Tibial artery (tissue), 4 donors: ENCODE measurements at places on chromosomes 7 and 10.

DNA sequence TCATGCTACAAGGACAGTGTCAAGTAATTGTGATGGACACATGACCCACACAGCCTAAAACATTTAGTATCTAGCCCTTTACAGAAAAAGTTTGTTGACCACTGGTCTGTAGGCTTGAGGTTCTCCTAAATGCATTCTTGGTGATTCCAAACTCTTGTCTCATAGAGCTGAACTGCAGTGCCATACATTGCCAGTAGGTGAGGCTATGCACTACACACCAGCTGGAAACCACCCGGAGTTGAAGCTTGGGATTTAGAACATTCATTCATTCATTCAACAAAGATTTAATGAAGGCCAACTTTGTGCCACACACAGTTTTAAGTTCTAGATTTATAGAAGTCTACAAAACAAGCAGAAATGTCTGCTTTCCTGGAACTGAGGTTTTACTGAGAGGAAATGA, 77.3 kb upstream of the TCF7L2 start:
- no peak for DNase-seq

GRCh38 chr10:59917922-59918321, 11.6 kb upstream of the CCDC6 start:
- DNase-seq: no peak

GRCh38 chr10:43794181-43794815, 145.6 kb upstream of the ZNF32 start:
- DNase-seq: no peak

GRCh38 chr10:97328646-97329453, 5.7 kb downstream of the FRAT2 start:
- no peak for DNase-seq

DNA sequence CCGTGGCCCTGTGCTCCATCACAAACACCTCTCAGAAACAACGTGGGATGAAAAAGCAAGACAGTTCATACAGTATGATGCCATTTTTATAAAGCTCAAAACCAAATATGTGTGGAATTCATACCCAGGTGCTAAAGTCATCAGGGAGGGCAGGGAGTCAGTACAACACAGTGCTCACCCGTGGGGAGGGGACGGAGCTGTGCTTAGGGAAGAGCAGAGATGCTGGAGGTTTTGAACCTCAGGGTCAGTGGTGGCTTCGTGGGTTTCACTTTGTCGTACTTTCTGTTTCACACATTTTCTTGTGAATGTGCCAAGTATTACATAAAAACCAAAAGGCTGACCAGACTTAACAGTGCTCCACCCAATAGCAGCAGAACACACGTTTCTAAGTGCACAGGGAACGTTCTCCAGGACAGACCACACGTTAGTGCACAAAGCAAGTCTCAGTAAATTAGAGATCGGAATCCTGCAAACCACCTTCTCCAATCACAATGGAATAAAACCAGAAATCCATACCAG, 21.2 kb downstream of the ZMIZ2 start:
- no peak for DNase-seq

DNA sequence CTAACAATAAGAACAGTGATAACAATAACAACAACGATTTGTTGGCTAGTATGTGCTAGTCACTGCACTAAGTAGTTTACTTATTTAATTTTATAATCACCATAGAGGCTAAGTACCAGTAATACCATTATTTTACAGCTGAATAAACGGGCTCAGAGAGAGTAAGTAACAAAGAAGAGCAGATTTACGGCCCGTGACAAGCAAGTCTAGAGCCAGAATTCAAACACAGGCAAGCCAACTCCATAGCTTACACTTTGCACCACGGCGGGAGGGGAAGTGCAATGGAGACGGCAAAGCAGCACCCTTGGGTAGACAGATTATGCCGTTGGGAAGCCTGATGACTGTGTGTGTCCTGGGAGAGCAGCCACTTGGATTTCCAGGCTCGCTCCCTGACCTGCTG, 1.2 kb upstream of the OR6V1 start:
- DNase-seq: no peak

GRCh38 chr10:93818086-93818485, 60.4 kb downstream of the LGI1 start:
- no peak for DNase-seq

DNA sequence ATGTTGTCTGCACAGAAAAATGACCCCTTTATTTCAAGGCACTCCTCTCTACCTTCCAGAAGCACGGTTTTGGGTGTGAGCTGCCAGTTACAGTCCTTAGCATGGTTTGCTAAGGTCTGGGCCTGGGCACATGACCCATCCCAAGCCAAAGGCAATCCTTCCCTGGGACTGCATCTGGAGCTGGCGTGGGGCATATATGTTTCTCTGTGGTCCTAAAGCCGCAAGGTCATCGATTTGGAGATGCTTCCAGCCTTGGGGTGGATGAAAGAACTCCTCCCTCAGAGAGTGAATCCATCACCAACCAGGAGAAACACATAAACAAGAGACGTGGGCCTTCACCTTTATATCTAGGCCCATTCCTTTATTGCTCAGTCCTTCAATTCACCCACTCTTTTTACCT, 50.1 kb upstream of the IGFBP3 start:
- DNase-seq: no peak

GRCh38 chr7:10940704-10941355, 32.8 kb upstream of the PHF14 start:
- DNase-seq: no peak

GRCh38 chr7:11428877-11429581, 403.0 kb downstream of the THSD7A start:
- DNase-seq: no peak

DNA sequence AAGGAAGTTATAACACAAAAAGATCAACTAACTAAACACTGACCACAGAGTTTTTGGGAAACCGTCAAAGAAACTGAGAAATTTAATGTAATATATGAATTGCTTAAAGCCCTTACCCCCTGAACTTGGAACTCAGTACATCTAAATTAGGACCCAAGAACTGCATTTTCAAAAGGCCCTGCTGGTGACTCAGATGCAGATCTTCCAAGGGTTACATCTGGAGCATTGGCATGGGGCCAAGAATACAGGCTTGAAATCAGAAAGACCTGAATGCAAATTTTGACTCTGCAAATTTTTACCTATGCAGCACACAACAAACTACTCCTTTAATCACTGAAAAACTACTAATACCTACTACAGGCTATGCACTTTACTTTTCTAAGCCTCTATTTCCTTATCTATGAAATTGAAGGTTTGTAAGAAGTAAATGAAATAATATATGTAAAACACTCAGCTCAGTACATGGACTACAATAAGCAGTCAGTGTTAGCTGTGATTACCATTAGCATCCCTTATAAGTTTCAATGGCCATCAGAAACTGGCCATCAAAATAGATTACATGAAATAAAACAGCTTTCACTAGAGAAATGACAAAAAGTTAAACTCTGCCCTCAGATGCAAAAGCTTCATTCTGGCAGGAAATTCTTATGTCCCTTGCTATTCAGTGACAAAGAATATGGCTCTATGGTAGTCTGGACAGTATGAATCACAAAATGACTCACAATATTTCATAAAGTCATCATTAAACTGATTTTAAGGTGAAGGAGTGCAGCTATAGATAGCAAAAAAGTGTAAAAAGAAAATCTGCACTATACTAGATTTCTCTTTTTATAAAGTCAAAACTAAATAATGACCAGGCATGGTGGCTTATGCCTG, 43.6 kb downstream of the NSUN6 start:
- no peak for DNase-seq

DNA sequence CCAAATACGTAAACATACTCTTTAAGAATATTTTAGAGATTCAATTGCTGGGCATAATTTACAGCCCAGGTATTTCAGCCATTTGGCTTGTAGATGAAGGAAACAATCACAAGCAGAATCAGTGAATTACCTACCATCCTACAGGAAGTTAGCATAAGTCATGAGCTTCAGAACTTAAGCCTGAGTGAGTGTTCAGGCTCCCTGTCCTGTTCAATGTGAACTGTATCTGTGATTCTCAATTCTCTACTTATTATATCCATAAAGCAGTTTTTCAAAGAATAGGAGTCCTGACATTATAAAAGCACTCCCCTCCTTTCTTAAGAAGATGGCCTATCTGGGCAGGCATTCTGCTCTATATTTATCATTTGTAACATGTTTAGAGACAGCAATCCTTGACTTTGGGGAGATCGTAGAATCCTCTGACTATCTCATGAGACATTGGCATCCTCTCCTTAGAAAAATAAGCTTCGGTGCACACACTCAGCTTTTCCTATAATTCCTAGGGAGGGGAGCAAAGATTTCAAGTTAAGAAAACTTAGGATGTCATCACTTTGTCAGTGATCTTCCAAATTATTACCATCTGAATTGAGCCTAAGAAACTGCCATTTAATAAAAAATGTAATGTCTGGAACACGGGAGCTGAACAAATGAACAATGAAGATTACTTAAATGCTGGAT, 645.2 kb upstream of the IGFBP3 start:
- no peak for DNase-seq

- no peak for DNase-seq
Observed at GRCh38 chr7:84302949-84303348, 108.4 kb upstream of the SEMA3A start.

DNA sequence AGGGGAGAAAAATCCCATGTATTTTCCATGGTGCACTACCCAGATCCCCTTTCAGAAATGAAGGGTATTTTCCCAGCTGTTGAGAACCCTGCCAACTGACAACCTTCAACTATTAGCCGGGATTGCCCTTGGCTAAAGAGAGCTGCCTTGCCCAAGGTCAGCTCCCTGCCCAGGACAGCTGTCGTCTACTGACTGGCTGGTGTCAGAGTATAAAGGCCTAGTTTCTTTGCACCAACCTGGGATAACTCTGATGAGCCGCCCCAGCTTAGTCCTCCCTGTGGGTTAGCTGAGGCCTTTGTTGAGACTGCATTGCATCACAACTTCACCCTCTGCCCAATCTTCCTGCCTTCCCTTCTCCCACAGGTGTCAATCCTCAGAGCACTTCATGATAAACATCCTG, 147.2 kb upstream of the RHEB start:
- DNase-seq: no peak

DNA sequence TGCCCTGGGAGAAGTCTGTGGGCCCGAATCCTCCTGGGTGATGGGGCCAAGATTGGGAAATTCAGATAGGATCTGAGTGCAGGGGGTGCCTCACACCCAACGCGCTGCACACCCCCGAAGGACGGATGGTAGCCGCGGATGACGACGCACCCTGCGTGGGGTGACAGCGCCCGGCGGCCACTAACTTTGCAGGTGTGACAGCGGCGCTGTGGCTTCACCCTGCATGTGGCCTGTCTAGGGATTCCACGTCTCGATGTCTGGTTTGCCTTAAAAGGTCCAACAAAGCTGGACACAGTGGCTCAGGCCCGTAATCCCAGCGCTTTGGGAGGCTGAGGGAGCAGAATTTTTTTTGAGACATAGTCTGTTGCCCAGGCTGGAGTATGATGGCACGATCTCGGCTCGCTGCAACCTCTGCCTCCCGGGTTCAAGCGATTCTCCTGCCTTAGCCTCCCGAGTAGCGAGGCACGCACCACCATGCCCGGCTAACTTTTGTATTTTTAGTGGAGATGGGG, 18.6 kb downstream of the ADAP1 start:
- peak; percentile 49 for DNase-seq

DNA sequence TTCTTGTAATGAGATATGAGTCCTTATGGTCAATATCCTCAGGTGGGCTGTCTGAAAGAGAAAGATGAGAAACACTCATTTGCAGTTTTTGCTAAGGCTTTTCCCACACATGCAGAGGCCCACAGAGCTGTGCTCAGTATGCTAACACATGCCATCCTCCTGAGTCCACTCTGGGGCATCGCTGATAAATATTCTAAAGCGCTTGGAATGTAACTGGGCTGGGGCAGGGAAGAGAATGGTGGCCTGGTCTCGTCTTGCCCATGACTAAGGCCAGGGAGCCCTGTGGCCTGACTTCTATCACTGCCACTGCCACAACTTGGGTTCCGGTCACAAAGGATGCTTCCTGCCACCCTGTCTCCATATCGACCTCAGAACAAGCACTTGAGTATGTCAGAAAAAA, 199.7 kb upstream of the FRMD4A start:
- no peak for DNase-seq
